ENCODE measurements at places on chromosomes 3 and 15. TPM values are rescaled to one million over a fixed set of nuclear protein-coding genes. Genes with fewer than 3 reads are reported as not detected.

DNA sequence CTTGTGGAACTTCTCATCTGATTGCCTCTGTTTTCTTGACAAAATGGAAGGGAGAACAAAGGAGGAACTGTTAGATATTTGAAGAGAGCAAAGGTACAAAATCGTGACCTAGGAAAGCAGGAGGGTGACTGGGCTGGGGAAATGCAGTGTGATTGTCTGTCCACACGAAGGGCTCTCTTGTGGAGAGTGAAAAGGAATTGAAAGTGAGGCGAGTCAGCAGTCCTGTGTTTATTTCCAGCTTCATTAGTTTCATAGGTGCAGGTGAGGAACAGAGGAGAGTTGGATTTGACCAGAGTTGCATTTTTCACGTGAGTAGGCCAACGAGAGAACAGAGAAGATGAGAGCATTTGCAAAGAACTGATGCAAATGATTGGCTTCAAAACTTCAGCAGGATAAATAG, 336.4 kb upstream of the SATB1 start:
- no peak for DNase-seq
- no peak overlapping the region for H3K4me3 ChIP-seq
- no peaks in the 10 kb centered on the region for H3K36me3 ChIP-seq
- H3K27me3 ChIP-seq, result no peaks in the 10 kb centered on the region

The TRPC1 gene
- 7.3 TPM for polyA plus RNA-seq

DNA sequence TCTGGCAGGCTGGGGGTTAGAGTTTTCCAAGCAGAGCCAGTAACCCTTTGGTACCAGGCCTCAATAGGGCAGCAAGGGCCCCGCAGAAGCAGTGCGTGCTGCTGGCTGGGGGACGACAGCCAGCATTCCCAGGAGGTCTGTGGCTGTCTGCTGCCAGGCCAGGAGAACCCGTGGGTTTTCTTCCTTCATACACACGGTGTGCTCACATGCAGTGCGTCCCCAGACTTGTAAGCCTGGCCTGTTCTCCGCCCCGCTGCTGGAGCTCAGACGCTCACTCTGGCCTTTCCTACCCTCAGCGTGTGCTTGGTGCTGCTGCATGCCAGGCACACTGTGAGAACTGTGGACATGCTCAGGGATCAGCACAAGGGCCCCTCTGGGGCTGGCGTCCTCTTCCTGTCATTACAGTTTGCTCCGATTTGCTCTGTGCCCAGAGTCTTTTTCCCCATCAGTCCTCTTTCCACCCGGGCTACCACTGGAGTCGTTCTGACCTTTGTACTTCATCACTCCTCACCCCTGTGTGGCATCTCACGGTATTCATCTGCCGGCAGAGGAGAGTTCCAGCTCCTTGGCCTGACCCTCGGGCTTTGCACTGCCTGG, 149.5 kb downstream of the DNAJB8 start:
- DNase-seq, result no peak
- no peaks in the 10 kb centered on the region for H3K36me3 ChIP-seq
- H3K4me1 ChIP-seq, result no peaks in the 10 kb centered on the region
- no peak overlapping the region for H3K4me3 ChIP-seq
- no peaks in the 10 kb centered on the region for H3K27me3 ChIP-seq

DNA sequence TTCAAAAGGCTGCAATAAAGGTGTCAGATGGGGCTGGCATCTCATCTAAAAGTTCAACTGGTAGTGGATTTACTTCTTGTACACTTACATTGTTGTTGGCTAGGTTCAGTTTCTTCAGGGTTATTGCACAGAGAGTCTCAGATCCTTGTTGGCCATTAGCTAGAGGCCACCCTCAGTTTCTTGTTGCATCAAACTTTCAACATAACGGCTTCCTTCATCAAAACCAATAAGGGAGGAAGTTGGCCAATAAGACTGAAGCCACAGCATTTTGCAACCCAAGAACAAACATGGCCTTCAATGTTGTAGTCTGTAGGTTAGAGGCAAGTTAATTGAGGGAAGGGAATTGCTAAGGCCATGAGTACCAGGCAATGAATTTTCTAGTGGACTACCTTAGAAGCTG, 218.0 kb downstream of the ZBBX start:
- H3K36me3 ChIP-seq, result no peaks in the 10 kb centered on the region
- H3K27me3 ChIP-seq, result no peaks in the 10 kb centered on the region
- H3K4me1 ChIP-seq, result peaks cover 22% of the 10 kb centered on the region
- no peak for DNase-seq

DNA sequence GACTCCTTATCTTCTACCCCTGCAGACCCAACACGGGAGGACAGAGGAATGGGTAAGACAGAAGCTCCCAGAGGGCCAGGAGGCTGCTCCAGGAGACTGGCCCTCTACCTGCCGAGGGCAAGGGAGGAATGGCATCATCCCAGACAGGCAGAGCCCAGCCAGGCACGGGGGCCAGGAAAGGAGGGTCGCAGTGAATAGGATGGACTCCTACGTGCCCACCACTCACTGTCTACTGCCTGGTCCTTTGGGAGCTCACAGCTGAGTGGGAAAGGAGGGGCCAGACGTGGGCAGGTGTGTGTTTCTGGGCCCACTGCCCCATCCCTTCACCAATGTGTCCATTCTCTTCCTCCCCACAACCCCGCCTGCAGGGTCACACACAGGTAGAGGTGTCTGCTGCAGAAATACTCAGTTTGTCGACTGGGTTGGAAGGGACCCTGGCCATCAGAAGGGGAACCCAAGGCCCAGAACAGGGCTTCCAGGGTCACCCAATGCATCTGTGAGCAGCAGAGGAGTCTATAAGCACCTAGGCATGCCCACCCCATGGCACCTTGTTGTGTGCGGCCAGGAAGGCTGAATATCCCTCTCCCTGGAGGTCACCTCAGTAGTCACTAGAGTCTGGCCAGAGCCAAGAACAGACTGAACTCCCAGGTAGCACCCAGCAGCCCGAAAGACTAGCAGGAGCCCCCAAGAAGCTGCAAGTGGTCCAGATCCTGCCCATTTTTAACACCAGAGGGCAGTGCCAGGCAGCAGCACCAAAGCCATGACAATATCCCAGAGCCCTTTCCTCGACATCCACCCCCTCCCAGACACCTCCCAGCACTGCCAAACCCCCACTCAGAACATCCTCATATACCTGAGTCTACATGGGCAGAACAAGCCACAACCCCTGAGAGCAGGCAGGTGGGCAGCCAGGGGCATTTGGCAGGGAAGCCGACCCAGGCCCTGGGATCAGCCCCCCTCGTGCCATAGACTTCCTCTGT, 24.0 kb downstream of the TKT start:
- H3K4me3 ChIP-seq, result no peak overlapping the region
- 0 out of 2 replicates have a peak, but pooled peaks cover 2% of the 10 kb centered on the region for H3K4me1 ChIP-seq
- no peaks in the 10 kb centered on the region for H3K27me3 ChIP-seq
- no peak for DNase-seq
- H3K36me3 ChIP-seq, result peaks cover 67% of the 10 kb centered on the region
- H3K27ac ChIP-seq, result no peak overlapping the region

The CSPG5 gene
- 0.86 TPM for polyA plus RNA-seq

DNA sequence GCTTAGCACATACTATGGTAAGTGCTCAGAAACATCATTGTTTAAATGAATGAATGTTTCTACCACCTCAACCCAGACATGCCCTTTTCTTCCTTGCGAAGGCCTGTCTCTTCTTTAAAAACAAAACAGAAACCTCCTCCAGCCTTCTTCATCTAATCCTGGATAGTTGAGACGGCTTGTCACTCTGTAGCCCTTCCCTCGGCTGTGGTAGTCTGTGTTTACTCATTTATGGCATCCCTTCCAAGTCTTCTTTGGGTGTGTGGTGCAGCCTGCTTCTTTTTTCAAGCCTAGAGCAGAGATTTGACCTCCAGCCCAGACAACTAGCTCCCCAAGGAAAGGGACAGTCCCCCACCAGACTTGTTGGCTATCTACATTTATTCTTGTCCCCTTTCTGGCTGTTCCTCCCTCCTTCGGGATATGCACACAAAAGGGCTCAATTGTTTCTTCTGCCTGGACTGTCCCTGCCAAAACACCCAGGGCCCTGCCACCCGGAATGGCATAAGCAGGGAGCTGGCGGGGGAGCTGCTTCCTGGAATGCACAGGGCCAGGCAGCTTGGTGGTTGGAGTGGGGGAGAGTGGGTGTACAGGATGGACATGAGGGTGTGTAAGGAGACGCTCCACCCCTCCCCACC, 67.8 kb downstream of the ITGA11 start:
- H3K27me3 ChIP-seq, result no peaks in the 10 kb centered on the region
- H3K4me1 ChIP-seq, result no peaks in the 10 kb centered on the region
- DNase-seq, result no peak
- no peak overlapping the region for H3K27ac ChIP-seq
- no peaks in the 10 kb centered on the region for H3K36me3 ChIP-seq

DNA sequence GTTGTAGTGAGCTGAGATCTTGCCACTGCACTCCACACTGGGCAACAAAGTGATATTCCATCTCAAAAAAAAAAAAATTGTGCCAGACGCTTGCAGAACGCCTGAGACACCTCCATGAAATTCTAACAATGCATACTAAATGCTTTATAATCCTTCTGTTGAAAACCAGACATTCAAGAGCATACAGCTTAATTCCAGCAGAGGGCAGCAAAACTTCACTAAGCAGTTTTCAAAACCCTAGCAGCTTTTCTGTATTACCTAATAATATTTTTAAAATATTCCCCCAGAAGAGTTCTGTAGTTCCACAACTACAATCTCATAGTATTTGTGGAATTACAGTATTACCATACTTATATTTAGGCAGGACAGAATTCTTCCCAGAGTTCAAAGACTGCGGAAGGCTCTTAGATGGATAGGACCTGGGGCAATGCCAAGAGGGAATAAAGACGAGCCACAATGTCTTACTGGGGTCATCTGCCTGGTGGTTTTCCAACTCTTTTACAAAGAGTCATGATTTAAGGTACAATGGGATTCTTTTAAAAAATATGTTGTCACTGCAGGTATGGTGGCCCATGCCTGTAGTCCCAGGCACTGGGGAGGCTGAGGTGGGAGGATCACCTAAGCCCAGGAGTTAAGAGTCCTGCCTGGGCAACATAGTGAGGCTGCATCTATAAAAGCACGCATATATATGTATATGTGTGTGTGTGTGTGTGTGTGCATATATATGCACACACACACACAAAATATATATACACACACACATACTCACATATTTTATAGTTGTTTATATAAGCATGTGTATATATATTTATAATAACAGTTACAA, 19.6 kb upstream of the TASOR start:
- no peaks in the 10 kb centered on the region for H3K36me3 ChIP-seq
- no peaks in the 10 kb centered on the region for H3K27me3 ChIP-seq
- no peak overlapping the region for H3K27ac ChIP-seq
- H3K4me3 ChIP-seq, result no peak overlapping the region
- no peaks in the 10 kb centered on the region for H3K4me1 ChIP-seq
- DNase-seq, result peak; percentile 82

DNA sequence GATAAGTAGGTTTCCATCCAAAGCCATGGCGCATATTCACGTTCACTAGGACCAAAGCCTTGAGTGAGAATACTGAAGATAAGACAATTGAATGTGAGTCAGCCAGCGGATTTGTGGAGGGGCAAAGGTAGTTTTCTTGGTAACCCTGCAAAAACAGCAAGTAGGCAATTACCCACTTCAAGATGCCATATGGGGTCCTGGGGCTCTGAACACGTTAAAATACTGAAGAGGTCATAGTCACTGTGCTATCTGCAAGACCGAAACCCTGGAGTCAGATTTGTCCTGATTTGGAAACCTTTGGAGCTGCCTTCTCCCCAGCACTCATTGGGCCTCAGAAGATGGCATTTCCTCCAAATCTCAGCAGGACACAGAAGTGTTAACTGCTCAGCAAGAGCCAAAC, 646.9 kb upstream of the LMCD1 start:
- H3K4me3 ChIP-seq, result no peak overlapping the region
- peaks cover 6% of the 10 kb centered on the region for H3K4me1 ChIP-seq
- DNase-seq, result no peak
- no peaks in the 10 kb centered on the region for H3K36me3 ChIP-seq
- H3K27ac ChIP-seq, result no peak overlapping the region

The CHRM5 gene
- polyA plus RNA-seq, result not detected

DNA sequence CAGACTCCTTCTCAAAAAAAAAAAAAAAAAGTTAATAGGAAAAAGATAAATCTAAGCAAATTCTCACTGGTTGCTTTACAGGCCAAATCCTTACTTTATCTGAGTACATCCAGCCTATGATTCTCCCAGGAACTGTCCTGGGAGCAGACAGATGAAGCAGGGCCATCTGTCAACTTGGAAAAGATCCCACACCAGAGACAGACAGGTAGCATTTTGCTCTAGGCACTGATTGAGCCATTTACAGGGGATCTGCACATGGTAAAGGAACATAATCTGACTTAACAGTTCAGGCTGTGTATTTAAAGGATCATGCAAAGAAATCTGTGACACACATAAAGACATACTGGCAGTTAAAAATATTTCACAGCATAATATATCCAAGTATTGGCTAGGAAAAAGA, 1006.5 kb downstream of the TBL1XR1 start:
- H3K27ac ChIP-seq, result no peak overlapping the region
- peaks cover 9% of the 10 kb centered on the region for H3K4me1 ChIP-seq

DNA sequence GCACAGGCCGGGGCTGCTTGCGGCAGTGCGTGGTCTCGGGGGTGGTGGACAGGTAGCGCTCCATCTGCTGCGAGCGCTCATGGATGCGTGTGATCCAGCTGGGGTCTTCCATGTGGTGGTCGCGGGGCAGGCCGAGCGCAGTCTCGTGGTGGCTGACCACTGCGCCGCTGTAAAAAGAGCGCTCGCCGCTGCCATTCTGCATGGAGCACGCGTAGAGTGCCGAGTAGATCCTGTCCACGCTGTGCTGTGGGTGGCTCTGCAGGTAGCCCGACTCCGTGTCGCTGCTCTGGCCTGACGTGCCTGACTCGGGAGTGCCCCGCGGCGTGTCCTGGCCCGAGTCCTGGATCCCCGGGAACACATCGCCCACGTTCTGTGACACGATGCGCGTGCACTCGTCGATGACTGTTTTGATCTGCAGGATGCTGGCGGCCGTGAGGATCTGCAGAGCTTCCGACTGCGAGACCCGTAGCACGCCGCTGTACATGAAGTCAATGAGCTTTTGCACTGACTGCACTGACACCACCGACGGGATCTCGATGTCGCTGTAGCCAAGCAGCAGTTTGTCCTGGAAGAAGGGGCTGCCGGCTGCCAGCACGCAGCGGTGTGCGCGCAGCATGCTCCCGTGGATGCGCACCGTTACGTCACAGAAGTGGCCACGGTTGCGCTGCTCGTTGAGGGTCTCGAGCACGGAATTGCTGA, 57.4 kb downstream of the TIGIT start:
- H3K27ac ChIP-seq, result no peak overlapping the region
- DNase-seq, result no peak
- H3K36me3 ChIP-seq, result no peaks in the 10 kb centered on the region

The SMCO1 gene
- polyA plus RNA-seq, result not detected

DNA sequence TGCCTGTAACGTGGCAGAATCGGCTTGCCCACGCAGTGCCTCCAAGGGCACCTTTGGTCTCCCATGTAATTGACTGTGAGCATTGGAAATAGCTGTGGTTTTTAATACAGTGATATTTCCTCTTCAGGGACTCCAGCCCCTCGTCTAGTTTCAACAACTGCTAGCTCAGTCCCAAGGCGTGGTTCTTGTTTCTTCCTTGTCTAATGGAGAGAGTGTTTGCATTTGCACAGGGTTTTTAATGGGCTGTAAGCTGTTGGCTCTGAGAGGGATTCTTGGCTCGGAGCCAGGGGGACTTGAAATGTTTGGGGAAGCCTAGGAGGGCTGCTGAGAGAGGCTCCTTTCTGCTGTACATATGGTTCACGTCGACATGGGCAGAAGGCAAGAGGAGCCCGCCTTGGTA, 86.2 kb downstream of the THSD4 start:
- H3K4me1 ChIP-seq, result peaks cover 36% of the 10 kb centered on the region
- H3K27me3 ChIP-seq, result no peaks in the 10 kb centered on the region
- H3K27ac ChIP-seq, result no peak overlapping the region
- no peak for DNase-seq
- H3K4me3 ChIP-seq, result no peak overlapping the region

The ZPLD1 gene
- polyA plus RNA-seq, result not detected

GRCh38 chr15:79682851-79683288, 213.9 kb downstream of the MTHFS start:
- H3K4me1 ChIP-seq, result peaks cover under 1% of the 10 kb centered on the region
- no peaks in the 10 kb centered on the region for H3K36me3 ChIP-seq
- no peak overlapping the region for H3K4me3 ChIP-seq
- DNase-seq, result no peak

The CHRNA5 gene
- polyA plus RNA-seq, result 23.3 TPM

All from GM23338 (cell line).